ENCODE measurements at places on chromosomes 4 and X.

GRCh38 chr4:113502476-113502875 lies 259.1 kb downstream of the CAMK2D start:
- no peak for DNase-seq

- DNase-seq = no peak
Measured at GRCh38 chrX:22345884-22346283, 73.2 kb downstream of the CBLL2 start.

- DNase-seq = no peak
Measured at GRCh38 chrX:102604327-102604726, 5.0 kb downstream of the ARMCX5 start.

- no peak for DNase-seq
Measured at GRCh38 chr4:915595-915994, 16.5 kb downstream of the GAK start.

GRCh38 chr4:74524985-74525384 lies 80.0 kb downstream of the AREG start:
- no peak for DNase-seq

DNA sequence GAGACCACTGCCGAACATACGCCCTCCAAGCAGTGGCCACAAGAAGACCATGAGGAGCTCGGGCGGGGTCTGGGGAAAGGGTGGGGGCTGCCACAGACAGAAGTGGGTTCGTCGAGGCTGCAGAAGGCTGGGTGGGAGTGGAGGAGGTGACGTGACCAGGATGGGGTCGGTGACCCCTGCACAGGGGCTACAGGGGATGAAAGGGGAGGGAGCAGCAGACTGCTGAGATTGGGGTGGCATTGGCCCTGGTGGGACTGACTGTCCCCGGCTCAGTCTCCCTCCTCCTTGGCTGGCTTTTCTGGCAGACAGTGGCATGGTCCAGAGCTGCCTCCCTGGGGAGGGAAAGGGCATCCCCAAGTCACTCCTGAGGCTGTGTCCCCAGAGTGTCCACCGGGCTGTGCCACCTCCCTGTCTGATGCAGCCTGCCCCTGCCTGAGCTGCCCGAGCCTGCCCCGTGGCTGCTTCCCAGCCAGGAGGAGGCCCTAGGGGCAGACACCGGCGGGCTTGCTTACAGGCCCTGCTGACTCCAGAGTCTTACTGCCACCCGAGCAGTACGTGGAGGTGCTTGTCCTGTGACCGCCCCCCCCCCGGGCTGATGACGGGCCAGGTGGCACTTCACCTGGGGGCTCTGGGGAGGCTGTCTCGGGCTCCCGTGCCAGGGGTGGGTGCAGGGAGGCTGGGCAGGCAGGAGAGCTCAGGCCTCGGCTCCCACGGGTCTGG lies 7.2 kb downstream of the SH3BP2 start:
- no peak for DNase-seq

DNA sequence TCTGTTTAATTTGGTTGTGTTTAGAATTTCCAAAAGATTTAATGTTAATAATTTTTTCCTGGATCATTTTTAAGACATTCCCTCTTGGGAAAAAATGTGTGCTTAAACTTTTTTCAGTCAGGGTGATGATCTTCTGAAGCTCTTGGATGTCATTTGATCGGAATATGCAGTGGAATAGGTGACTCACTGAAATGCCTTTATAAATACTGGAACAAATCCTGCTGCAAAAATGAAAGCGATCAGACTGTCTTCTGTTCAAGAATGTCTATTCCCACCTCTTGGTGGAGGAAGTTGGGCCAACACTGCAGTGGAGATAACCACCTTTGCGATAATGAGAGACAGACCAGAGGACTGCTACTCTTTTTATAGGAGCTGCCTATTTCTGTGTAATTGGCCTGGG lies 46.7 kb downstream of the LARP1B start:
- no peak for DNase-seq

DNA sequence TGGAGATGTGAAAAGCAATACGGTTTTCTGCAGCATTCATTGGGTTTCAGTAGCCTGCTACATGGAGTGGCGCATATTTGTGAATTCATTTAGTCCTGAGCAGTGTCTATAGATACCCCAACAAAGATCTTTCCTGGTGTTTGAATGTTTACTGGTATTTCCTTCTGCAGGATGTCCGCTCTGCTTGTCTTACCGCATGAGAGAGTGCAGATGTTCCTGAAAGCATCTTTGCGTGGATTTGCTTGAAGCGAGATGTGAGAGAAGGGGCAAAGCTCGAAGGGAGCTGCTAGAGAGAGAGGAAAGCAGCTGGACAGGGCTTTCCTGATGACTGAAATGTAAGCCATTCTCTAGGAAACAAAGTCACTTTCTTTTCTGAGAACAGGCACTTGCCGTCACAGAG lies 40.9 kb upstream of the GYPA start:
- DNase-seq = no peak

GRCh38 chr4:168685136-168685809 lies 188.4 kb downstream of the PALLD start:
- no peak for DNase-seq

DNA sequence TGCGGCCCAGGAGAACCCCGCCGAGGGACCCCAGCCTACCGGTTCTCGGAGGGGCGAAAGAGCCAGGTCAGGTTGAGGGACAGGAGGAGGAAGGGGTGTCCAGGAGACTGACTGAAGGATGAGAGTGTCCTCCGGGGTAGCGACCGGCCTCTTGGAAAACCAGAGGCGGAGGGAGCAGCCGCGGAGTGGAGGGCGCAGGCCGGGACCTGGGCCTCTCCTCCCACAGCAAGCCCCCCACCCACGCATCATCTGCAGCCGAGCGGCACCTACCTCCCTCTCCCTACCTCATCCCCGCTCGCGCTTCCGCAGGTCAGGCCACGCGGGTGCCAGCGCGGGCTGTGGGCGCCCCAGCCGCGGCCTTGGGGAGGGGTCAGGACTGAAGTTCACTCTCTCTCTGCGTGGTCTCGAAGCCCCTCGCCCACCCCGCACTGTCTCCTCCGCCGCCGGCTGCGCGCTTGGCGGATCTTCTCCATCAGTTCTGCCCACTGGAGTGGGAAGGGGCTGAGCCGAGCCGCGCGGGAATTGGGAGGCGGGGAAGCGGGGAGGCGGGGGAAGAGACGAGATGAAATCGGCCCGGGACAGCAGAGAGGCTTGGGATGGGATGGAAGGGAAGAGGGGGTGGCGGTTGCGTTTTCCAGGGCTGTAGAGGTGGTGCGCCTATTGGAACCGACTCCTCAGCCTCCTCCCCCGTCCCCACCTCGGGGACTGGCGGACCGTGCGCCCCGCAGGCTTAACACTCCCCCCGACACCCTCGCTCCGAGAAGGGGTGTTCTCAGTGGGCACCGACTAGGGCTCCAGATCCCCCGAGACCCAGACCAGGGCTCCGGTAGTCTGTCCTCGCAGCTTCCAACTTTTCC lies 1.8 kb downstream of the NLGN4X start:
- DNase-seq = no peak

GRCh38 chr4:137000432-137000831 lies 531.9 kb downstream of the PCDH18 start:
- DNase-seq = no peak

- no peak for DNase-seq
Measured at GRCh38 chr4:8850830-8851188, 20.8 kb downstream of the HMX1 start.

DNA sequence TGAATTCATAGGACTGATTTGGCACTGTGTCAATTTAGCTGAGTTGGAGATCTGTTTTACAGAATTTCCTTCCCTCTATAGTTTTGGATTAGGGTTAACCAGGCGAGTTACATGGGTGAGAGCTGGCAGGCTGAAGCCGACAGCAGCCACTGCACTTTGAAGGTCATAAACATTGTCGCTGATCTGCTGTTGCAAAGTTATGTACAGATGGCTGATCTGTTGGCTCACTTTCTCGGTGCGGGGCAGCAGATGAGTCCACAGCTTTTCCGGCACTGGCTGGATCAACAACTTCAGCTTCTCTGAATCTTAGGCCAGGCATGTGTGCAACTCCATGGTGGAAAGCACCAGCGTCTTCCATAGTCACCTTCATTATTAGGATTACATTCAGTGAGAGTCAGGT lies 173.7 kb downstream of the GPAT3 start:
- DNase-seq = no peak

DNA sequence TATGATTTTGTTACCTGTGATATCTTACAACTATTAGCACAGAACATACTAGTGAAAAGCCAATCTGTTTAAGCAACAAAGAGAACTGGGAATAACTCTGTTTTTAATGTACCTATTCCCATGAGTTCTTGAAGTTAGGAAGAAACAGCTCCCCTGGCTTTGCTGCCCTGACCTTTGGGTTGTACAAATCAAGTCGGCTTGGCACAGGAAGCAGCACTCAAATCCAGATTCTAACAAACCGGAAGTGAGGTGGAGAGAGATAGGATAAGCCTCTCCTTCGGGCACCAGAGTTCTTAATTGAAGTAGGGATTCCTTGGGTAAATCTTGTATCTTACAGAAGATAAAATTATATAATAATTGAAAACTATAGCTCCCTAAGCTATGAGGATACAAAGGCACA lies 144.8 kb upstream of the CPEB2 start:
- DNase-seq = no peak

DNA sequence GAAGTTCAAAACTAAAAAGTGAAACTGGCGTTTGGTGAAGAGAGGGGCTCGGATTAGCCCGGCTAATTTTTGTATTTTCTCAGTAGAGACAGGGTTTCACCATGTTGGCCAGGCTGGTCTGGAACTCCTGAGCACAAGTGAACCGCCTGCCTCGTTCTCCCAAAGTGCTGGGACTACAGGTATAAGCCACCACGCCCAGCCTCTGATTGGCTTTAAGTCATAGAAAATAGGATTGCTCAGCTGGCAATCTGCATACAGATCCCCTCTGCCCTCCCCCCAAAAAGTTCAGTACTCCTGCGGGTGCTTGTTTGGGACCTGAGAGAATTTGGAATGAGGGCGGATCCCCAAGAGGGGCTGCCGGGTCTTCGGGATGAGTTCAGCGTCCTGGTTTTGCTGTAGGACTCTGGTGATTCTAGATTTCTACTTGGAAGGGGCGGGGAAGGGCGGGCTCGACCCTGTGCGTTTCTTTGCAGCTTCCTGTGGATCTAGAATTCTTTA lies 537 bp upstream of the PRKX start:
- no peak for DNase-seq

DNA sequence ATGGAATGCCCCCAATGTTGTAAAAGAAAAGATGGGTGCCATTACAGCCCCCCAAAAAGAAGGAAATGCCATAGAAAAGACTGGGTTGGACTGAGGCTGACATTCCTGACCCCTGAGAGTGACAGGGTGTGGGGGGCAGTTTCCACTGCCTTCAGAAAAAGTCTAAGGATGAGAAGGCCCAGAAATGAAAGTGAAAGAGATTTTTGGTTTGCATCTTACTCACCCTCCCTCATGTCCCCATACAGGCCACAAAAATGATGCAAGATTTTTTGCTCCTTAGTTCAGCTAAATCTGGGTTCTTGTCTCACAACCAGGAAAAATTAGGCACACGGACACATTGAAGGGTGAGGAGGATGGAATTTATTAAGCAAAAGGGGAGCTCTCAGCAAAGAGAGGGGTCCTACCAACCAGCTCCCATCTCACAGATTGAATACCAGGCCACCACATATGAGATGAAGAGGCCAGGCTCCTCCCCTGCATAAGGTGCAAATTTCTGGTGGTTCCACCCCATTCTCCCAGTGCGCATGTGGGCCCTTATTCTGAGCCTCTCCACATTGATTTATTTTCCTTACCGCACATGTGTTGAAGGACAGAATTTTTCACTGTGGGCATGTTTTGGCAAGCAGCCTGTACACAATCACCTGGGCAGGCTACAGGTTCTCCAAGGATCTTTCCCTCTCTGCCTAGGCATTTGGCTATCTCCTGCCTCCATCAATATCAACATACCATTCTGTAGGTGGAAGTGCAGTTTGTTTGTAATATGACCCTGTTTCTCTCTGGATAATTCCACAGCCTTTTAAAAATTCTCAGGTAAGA lies 18.8 kb downstream of the PPP4R3C start:
- DNase-seq = no peak

DNA sequence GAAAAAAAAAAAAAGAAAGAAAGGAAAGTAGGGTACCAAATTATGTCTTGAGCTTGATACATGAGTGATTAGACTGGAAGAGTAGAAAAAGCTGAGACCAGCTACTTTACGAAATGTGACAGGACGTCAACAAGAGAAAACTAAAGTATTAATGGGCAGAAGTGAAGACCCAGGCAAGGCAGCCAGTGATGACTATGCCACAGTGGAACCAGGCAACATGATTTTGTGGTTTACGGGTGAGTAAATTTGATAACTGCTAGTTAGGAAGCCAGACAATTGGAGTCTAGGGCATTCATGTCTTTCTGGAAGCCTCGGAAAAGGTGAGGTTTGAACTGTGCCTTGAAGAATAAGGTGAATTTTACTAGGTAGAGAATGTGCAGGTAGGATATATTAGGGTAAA lies 326.4 kb downstream of the TENM3 start:
- no peak for DNase-seq

GRCh38 chrX:21930986-21931385 lies 9.5 kb upstream of the SMS start:
- DNase-seq = no peak

Data from kidney capillary endothelial cell (primary cell).